ENCODE measurements at places on chromosomes 2 and 18. TPM values are rescaled to one million over a fixed set of nuclear protein-coding genes. Genes with fewer than 3 reads are reported as not detected.

Gene CYTIP
- not detected for total RNA-seq

Gene SDC1
- total RNA-seq = 117 TPM

Gene TMEM37
- not detected for total RNA-seq

Gene KIF1A
- total RNA-seq = not detected

Data from uterine smooth muscle cell (primary cell).